ENCODE measurements at places on chromosomes 6 and 20. TPM values are rescaled to one million over a fixed set of nuclear protein-coding genes. Genes with fewer than 3 reads are reported as not detected.

CPNE5 gene
- 26.5 TPM for total RNA-seq

XRN2 gene
- total RNA-seq, result 33.7 TPM

KHDC1L gene
- total RNA-seq, result not detected

LAMP5 gene
- total RNA-seq, result not detected

SLC22A23 gene
- total RNA-seq, result 7.0 TPM

TREML2 gene
- not detected for total RNA-seq

WASF1 gene
- total RNA-seq, result 0.80 TPM

BTN1A1 gene
- total RNA-seq, result not detected

MMP24 gene
- total RNA-seq, result 0.25 TPM

All from left ventricle myocardium inferior (tissue), 1 donor.